Osteoblast (primary cell): ENCODE measurements at places on chromosomes 1 and 21. TPM values are rescaled to one million over a fixed set of nuclear protein-coding genes. Genes with fewer than 3 reads are reported as not detected.

- DNase-seq = no peak
Observed at GRCh38 chr1:204468206-204468605, 26.4 kb downstream of the PIK3C2B start.

DNA sequence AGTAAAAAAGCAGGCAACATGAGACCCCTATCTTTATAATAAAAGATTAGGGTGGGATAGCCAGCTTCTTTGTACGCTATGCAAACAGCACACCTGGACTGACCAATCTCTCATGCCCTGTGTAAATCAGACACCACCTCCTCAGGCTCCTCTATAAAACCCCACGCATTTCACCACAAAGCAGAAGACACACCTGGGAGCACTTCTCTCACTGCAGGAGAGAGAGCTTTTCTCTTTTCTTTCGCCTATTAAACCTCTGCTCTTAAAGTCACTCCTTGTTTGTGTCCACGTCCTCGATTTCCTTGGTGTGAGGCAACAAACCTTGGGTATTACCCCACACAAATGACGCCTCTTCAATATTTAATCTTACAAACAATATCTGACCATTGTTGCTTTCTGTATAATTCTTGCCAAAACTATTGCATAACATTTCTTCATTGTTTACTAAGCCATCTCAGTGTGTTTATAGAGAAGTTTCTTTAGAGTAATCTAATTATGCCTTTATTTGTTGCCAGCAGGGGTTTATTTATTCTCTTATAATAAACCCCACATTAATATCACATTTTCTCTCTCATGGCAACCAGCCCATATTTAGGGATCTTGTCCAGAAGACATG is 31.6 kb upstream of the NUF2 start:
- DNase-seq = no peak

DNA sequence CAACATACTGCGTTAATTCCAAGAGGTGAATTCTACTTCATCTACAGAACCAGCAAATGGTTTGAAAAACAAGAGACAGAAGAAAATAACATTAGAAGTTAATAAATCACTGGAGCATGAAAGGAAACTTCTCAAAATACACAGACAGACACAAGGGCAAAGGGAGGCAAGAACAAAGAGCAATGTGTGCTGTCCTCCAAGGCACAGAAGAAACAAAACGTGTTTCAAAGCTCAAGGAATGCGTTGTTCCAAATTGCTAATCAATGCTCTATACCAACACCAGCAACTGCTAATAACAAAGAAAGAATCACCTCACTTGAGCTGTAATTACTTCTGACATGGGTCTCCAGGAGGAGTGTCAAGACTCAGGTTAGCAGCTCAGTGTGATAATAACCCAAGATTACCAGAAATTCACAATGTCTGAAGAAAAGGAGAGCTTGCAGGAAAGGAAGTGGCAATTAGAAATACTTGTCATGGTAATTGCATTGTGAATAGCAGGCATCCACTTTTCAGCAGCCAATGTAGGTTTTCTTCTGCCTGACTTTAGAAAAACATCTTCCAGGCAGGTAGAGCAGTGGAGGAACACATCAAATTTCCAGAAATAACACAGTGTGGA is 175.4 kb downstream of the SEC16B start:
- DNase-seq = no peak

The CYP2J2 gene
- total RNA-seq = not detected in 2 replicates

DNA sequence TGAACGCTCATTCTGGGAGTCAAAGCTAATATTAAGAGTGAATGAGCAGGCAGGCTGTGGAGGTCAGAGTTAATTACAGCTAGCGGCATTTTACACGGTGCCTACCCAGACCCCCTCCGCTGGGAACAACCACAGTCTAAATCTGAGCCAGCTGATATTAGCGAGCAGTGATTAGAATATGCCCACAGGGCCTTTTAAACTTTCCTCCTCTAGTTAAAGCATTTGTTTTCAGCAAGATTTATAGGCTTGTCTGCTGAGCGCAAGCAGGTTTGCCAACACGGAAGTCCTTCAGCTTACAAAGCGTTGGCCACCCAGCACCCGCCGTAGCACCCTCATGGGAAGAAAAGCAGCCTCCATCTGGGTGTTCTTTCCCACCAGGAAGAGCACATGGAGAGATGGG is 72.1 kb downstream of the LMX1A start:
- DNase-seq = no peak

GRCh38 chr1:182113879-182114626 is 52.5 kb upstream of the ZNF648 start:
- no peak for DNase-seq

- DNase-seq = peak; percentile 62
Observed at GRCh38 chr1:82565546-82565945, 764.8 kb downstream of the ADGRL2 start.

- no peak for DNase-seq
Observed at GRCh38 chr1:32100359-32100758, 7.5 kb upstream of the KPNA6 start.

DNA sequence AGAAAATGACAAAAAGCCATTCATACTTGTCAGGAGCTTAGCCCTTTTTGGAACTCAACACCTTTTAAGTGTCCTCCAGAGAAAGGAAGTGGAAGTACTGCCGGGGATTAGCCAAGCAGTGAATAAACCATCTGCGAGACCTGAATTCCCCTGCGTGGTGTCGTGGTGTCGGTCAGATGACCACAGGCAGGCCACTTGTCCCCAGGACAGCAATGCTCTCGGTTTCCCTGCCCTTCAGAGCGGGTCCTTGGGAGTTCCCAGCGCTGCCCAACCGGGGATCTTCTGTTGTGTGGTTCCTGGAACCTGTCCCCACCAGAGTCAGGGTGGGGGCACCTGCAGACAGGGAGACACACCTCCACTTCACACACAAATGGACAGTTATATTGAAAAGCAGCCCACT is 9.2 kb downstream of the GPR157 start:
- DNase-seq = no peak

DNA sequence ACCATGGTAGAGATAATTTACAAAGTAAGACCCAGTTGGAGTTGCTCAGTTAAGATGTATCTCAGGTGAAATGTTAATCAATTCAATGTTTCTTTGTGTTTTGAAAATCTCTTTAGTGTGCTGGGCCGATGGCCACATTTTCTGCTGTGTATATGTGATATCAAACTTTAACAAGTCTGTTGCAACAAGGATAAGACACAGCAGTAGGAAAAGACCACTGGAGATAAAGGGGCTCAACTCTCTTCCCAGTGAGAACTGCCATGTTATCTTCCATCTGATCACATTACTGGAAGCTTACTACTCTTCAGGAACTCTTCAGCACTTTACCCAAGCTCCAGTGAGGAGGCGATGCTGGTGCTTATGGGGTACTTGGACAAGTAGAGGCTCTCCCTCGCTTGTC is 227.7 kb downstream of the NFIA start:
- DNase-seq = no peak

DNA sequence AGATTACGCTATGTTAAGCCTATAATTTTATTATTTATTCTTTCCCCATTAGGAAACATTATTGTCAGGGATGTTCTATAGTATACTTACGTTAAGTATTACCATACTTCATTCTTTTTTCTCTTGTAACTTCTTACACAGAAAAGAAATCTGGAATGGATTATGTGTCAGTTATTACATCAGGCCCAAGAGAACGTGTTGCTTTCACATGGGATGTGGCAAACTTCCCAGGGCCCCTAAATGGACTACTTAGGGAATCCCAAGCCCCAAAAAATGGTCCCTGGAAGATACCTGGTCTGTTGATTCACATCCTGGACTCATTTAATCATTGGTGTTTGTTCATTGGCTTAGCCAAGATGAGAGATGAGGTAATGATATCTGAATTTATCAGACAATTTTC is 249.8 kb downstream of the NRIP1 start:
- no peak for DNase-seq

- no peak for DNase-seq
Observed at GRCh38 chr1:207750631-207751305, 1.1 kb upstream of the CD46 start.

The ITGB2 gene
- total RNA-seq = 13.3 and 15.2 TPM in 2 replicates

DNA sequence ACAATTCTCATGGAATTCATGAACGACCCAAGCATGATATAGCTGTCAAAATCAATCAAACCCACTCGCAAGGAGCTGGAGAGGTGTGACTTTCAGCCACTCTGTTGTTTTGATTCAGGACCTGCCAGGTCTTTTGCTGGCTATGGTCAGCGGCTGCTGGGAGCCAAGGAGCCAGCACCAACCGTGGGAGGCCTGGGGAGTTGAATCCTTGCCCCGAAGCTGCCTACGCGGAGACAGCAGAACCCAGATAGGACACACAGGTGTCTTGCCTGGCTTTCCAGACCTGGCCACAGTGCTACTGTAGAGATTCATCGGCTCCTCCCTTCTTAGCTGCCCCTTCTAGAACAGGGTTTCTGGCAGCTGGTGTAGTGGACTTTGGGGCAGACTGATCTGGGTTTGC is 42.7 kb downstream of the ZSCAN20 start:
- DNase-seq = no peak

DNA sequence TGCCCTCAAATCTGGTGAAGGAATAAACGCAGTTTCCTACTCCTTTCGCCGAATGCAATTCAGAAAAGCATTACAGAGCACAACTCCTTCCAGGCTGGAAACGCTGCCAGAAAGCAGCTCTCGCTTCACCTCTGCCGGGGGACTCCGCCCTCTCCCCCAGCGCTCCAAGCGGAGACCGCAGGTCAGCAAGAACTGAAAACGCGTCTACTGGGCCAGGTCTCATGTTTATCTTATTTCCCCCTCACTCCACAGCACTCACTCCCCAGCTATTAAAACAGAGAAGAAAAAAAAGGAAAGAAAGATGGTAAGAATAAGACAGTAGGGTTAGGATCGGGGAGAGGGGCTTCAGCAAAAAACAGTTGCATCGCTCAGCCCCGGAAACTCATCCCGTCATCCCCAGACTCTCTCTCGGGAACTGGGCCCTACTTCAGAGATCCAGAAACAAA is 833 bp upstream of the RCOR3 start:
- peak; percentile 58 for DNase-seq

The PPM1J gene
- total RNA-seq = 0.59 and 1.1 TPM in 2 replicates

The GBP3 gene
- total RNA-seq = 22.4 and 39.1 TPM in 2 replicates

GRCh38 chr1:1911350-1912041 is 3.6 kb upstream of the CALML6 start:
- no peak for DNase-seq

GRCh38 chr1:78355656-78356055 is 135.1 kb upstream of the PTGFR start:
- no peak for DNase-seq

DNA sequence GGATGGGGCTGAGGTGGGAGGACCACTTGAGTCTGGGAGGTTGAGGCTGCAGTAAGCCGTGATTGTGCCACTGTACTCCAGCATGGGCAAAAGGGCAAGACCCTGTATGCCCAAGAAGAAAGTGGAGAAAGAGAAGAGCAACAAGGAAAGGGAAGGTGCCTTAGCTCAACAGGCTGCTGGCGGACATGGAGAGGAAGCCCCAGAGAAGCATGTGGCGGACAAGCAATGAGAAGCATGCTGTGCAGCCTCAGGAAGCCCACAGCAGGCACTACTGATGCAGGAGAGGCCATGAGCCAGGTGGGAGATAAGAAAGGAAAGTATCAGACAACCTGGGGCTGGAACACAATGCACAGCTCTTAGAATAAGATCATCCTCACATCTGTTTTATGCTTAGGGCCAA is 32.6 kb upstream of the GNG4 start:
- DNase-seq = no peak

GRCh38 chr1:17581389-17582123 is 42.1 kb downstream of the ARHGEF10L start:
- DNase-seq = no peak

- DNase-seq = no peak
Observed at GRCh38 chr1:175089136-175089718, 21.6 kb downstream of the TNN start.

The CLDN17 gene
- total RNA-seq = not detected in 2 replicates

The FCGR1A gene
- 0.59 TPM in 1 of 2 replicates, not detected in the other for total RNA-seq

GRCh38 chr1:168656485-168656884 is 72.5 kb downstream of the DPT start:
- no peak for DNase-seq

DNA sequence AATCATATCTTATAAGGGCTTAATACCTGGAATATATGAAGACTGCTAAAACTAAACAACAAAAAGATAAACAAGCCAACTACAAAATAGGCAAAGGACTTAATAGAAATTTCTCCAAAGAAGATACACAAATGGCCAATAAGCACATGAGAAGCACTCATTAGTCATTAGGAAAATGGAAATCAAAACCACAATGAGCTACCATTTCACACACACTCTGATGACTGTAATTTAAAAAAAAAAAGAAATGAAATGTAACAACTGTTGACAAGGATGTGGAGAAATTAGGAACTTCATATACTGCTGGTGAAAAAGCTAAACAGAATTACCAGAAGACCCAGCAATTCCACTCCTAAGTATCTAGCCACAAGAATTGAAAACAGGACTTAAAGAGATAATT is 374.2 kb upstream of the ZP4 start:
- no peak for DNase-seq

- peak; percentile 77 for DNase-seq
Observed at GRCh38 chr1:198157847-198158725, 1.3 kb downstream of the NEK7 start.

DNA sequence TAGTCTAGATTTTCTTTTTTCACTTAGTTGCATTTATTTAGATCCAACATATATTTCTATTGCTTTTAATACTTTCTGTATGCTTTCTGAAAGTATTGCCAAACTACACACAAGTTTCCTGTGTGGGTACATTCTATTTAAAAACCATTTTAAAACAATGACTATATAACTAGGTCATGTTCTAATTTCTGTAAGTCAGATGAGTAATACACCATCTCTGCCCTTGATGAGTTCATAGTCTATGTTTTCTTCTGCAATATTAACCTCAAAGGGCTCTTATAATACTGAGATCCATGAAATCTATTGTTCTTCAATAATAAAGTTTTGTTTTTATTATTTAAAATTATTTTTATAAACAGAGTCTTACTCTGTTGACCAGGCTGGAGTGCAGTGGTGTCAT is 68.3 kb downstream of the RNASEL start:
- peak; percentile 80 for DNase-seq

The RGSL1 gene
- total RNA-seq = not detected in 2 replicates

- peak; percentile 13 for DNase-seq
Observed at GRCh38 chr1:198939286-198939685, 300.4 kb downstream of the PTPRC start.

The CD247 gene
- not detected in 2 replicates for total RNA-seq
